MV-4-11 (cell line): ENCODE measurements at places on chromosomes 3 and 15.
A peak's percentile ranks its signal among the peaks of the same experiment; 100 is the strongest.

- peak; percentile 99 for DNase-seq
Measured at GRCh38 chr3:179562591-179563270, at the start of gene ACTL6A. TSS of gene ACTL6A (plus strand) at chr3:179562926. CDS start at chr3:179563093, 167 bp downstream.

DNA sequence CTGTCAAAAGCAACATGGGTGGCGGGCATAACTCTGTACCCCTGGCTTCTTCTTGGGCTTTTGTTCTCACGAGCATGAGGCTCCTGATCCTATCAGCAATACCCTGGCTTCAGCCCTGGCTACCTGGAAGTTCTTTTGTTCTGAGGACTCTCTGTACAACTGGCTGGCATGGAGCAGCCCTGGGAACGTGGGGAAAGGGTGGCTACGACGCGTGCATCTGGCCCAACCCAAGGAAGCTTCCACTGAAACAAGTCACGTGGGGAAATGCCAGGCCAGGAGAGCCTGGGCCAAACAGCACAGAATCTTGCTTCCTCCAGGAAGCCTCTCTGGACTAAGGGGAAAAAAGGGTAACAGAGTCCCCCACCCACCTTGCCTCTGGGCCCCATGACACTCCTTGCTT is 22.7 kb upstream of the ATP2B2 start:
- no peak for DNase-seq

- no peak for DNase-seq
Measured at GRCh38 chr3:151460774-151461450, at the start of gene IGSF10. TSS of gene IGSF10 (minus strand) at chr3:151461061. CDS start at chr3:151458709, 2,352 bp downstream.

DNA sequence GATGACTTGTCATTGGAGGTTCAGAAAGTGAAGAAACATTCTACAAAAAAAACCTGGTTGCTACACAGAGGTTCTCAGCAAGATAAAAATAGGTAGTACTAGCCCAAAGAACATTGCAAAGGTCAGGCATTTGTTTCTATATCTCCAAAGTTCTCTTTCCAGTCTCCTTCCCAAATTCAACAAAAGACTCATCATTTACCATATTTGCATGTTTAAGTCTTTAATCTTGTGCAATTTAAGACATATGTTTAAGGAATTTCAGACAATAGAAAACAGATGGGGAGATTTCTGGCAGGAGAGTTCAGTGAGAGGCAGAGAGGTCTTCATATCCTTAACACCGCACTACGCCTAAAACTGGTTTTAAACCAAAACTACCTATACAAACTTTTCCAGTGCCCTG is 173.8 kb upstream of the THBS1 start:
- DNase-seq = no peak

- DNase-seq = no peak
Measured at GRCh38 chr3:156160647-156161046, 40.3 kb downstream of the KCNAB1 start.

- DNase-seq = peak; percentile 100
Measured at GRCh38 chr3:126472277-126473006, 3.2 kb downstream of the ZXDC start.

DNA sequence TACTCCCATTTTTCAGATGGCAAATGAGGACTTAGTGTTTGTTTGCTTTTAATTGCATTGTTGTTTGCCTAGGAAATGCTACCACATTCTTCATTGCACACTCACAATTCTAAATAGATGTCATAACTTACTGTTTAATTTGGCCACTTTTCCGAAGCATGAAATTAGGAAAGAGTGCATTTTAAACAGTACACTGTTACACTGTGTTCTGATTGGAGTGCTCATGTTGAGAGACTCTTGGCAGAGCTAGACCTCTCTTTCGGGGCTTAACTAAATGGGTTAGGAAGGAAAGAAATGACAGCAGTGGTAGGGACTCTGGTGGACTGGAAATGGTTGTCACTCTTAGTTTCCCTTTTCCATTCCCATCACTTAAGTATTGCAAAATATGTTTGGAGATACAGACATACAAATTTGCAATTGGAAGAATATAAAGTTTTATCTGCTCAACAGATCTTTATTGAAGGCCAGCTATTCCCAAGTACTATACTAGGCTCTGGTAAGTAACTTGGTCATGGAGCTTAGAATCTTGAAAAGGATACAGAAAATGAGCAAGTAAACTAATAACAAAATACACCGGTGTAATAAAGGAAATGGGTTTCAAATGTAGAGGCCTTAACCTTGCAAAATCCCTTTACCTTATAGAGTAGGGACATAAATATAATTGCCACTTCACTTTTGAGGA is 90.2 kb downstream of the DCUN1D1 start:
- no peak for DNase-seq

DNA sequence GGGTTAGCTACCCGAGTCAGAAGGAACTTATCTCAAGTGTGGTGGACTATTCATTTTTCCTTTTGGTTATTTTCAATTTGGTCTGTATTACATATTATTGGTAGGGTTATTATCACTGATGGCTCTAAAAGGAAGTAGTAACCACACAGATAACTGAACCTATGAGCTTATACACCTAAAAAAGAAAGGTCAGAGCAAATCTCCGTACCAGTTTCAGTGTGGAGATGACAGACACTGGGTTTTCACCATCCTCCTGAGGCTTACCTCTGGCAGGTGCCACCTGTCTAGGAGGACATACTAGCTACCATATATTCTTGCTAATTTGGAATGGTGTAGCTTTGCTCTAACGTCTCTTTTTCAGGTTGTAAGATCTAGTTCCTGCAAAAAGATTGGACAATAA is 10.2 kb downstream of the GAP43 start:
- no peak for DNase-seq

DNA sequence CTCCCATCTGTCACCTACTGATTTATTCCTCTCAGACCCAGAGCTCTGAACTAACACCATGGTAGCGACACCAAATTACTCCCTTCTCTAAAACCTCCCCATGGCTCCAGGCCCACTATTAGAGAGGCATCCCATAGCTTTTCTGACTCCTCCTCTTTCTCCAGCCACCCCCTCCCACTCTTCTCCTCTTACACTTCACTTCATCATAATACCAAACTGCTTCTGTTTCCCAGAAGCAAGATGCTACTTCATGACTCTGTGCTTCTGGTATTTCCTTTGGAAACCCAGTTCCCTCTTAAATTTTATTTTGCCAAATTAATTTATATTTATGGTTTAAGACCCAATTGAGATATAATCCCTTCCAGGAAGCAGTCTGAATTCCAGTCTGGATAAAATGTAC is 465.1 kb upstream of the PDZRN3 start:
- DNase-seq = no peak

DNA sequence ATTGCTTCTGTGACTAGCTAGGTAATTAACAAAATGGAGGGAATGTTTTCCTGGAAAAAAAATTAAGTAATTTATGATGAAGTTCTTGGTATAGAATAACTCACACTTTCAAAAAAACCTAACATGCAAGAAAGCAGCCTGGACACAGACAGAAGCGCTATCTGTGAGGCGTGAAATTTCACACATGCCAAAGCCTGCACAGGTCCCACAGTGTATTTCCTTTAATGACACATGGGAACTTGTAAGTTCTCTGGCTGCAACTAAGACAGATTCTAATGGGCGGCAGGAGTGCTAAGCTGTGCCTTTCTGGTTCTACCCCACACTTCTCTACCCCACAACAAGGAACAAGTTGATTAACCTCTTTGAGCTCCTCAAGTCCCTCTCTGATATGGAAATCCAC is 84.9 kb upstream of the NEO1 start:
- no peak for DNase-seq

- DNase-seq = no peak
Measured at GRCh38 chr3:148494451-148494850, 203.3 kb upstream of the AGTR1 start.

DNA sequence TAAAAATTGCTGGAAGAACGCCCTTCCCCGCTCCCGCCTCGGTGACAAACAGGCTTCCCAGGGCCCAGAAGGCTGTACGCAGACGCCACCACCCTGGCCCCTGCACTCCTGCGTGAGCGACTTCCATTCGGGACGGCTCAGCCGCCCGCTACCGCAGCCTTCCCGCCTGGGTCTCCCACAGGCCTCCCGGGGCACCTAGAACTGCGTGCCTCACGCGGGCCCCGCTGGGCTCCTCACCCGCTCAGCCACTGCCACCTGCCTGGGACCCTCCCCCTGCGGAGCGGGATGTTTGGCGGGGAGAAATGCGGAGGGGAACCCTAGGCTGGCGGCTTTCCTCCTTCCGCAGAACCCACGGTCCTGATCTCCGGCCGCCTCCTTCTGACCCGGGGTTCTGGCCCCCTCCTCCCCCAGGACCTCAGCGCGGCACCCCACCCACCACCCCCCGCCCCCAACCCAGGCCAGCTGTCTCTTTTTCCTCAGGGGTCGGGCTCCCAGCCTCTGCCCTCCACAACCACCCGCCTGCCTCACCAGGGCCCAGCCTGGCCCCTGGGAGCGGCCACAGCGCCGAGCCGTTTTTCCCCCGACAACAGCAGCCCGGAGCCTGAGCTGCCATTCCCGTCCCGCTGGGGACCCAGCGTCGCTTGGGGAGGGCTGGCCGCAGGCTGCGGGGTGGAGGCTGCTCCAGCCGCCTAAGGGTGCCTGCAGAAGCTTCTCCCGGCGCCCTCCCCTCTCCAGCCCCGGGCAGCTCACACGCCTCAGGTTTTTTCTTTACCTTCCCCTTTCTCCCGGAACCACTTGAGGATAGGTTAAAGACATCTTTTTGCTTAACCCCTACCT is 27.6 kb upstream of the RAB7A start:
- DNase-seq = no peak

GRCh38 chr3:120048355-120049041 is 45.7 kb downstream of the GSK3B start:
- no peak for DNase-seq

- DNase-seq = peak; percentile 41
Measured at GRCh38 chr3:45665101-45665572, 24.1 kb upstream of the SACM1L start.

GRCh38 chr3:52065264-52065756 is 8.9 kb upstream of the DUSP7 start:
- no peak for DNase-seq

DNA sequence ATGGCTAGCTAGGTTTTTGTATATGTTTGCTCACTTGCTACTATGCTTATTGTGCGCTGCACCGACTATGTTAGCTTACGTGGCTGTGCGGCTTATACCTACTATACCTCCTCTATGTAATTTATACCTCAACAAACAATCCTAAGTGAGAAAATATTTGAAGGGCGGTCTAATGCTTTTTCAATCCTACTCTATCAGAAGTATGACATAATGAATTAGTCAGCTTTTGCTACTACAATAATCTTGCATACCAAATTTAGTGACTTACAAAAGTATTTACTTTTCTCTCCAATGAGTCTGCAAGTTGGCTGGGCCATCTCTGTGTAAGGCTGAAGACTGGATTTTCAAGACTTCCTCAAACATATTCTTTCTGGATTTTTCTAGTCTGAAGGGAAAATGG is 391.2 kb upstream of the NECTIN3 start:
- DNase-seq = no peak

DNA sequence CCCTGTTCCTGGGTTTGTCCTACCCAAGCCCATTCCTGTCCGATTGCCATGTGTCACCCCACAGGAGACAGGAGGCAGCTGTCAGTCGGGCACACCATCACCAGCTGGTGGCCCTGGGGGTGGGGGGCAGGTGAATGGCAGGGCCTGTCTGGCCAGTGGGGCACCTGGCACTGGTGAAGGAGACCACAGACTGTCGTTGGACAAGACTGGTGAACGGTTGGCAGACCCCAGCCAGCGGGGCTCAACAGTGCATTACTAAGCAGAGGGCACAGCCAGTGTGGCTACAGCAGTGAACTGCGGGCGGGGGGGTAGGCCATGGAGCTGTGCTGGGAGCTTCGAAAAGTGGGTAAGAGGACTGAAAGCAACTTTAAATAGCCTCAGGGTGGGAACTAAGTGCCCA is 2.1 kb downstream of the SEMA7A start:
- no peak for DNase-seq

GRCh38 chr3:160649596-160649995 is 27.4 kb upstream of the ARL14 start:
- DNase-seq = no peak

DNA sequence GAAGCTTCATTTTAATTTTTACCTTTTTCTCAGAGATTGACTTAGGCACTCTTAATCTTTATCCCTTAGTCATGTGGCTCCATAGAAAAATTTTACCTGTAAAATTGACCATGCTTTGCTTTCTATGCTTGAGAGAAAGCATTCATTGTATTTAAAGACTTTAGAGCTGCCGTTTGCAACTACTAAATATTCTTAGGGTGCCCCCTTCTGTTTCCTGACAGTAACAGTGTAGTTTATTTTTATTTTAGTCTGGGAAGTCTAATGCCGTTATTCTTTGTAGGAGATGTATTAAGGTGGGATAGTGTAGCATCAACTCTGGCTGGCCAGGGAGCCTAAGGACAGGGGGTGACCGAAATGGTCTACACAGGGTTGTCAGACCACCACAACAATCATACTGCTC is 84.5 kb upstream of the SYNPR start:
- DNase-seq = no peak

DNA sequence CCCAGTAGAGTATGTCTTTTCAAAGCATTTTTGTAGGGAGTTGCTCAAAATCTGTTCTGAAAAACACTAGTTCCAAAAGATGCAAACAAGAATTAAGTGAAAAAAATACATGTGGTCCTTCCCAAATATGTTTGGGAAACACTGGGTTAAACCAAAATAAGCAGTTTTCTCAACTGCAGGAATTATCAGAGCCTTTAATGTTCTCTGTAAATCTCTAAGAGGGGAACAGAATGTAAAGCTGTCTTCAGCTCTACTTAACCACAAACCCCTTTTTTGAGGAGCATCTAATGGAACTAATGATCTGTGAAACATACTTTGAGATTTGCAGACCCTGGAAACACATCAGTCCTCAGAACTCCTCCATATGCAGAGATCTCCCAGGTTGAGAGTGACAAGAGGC is 9.9 kb downstream of the AQP9 start:
- no peak for DNase-seq

DNA sequence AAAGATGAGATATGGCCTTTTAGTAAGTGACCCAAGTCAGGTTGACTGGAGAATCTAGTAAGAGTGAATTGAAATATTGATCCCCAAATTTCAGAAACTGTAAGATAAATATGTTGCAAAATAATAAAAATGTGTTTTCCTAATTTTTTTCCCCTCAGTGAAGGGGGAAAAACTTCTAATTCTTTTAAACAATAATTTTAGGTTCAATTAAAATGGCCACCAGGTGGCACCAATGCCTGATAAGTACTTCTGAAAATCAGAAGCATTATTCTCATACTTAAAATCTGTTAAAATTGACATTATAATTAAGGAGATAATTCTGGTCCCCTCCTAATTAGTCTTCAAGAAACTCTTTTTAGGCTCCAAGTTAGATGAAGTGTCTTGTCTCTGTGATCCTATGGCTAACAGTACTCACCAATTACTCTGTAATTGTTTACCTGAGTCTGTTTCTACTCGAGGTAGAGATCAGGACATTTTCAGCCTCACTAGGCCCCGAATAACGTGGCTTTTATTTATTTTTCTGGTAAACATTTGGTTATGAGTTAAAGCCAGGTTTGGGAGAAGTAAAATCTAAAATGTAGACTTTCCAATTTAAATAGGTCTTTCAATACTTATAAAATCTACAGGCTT is 52.6 kb downstream of the NMD3 start:
- DNase-seq = peak; percentile 32

GRCh38 chr15:59995568-59996297 is 8.4 kb upstream of the FOXB1 start:
- no peak for DNase-seq

- DNase-seq = peak; percentile 74
Measured at GRCh38 chr3:17645074-17645698, 97.2 kb downstream of the TBC1D5 start.

- peak; percentile 50 for DNase-seq
Measured at GRCh38 chr3:41419809-41420208, 220.5 kb downstream of the CTNNB1 start.

GRCh38 chr3:136671921-136672320 is 80.3 kb downstream of the STAG1 start:
- DNase-seq = no peak
